Cortex of kidney (tissue), 1 donor: ENCODE measurements at places on chromosomes 1 and 21.

DNA sequence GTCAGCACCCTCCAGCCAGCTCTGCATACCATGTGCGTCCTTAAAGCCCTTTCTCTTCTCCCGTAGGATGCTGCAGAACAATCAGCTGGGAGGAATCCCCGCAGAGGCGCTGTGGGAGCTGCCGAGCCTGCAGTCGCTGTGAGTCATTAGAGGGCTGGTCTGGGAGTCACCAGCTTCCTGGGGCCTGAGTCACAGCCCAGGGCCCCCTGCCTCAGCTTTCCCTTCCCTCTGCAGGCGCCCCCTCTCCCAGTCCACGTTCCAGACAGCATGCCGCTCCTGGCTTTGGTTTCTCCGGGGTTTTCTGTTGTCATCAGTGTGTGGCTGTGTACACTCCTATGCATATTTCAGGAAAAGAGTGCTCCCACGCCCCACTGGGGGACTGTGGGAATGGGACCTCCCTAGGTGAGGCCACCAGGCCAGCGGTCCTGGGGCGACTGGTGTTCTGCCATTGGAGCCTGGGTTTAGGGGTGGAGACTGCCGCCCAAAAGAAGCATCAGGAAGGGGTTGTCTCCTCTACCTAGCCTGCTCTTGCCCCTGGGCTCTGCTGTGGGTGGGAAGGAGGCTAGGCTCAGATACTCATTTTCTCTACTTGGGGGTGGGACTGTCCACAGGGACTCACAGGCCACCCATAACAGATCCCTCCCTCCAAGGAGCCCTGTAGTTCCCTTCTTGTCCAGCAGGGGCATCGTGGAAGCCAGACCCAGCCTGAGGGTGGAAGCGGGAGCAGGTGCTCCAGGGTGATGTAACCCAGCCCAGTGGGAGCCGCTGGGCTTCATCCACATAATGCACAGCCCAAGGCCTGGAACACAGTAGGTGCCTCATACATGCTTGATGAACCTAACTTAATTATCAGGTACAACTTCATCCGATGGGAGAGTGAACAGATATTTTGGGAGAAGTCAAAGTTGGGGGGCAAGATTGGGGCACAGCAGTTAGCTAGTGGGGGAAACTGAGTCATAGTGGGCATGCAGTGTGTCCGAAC, 42.5 kb downstream of the LGR6 start:
- DNase-seq, result no peak

- DNase-seq, result no peak
Observed at GRCh38 chr1:78726686-78727085, 77.1 kb downstream of the IFI44 start.

- DNase-seq, result no peak
Observed at GRCh38 chr1:27003745-27004470, 8.7 kb downstream of the TENT5B start.

- no peak for DNase-seq
Observed at GRCh38 chr1:52651904-52652303, 18.9 kb downstream of the SHISAL2A start.

GRCh38 chr21:18549214-18549905, 145.8 kb upstream of the TMPRSS15 start:
- no peak for DNase-seq

DNA sequence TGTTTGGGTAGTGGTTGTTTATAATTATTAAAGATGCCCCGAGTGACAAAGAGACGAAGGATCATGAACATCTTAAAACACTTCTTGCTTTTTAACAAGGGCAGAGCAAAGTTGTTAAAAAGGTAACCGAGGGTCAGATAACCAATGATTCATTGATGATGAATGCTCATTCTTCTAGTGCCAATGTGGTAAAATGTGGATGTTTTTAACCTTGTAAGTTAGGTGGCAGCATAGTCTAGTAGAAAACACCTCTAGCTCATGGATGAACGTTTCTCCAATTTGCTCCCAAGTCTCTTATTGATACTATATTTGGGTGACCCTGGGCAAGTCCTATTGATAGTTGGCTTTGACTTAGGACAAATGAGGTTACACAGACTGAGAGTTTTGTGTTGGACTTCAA, 167.9 kb downstream of the KIF26B start:
- no peak for DNase-seq

- DNase-seq, result no peak
Observed at GRCh38 chr1:173554089-173554488, 48.8 kb downstream of the SLC9C2 start.
